SJCRH30 (cell line): ENCODE measurements at places on chromosomes 13 and 19. TPM values are rescaled to one million over a fixed set of nuclear protein-coding genes. Genes with fewer than 3 reads are reported as not detected.

DNA sequence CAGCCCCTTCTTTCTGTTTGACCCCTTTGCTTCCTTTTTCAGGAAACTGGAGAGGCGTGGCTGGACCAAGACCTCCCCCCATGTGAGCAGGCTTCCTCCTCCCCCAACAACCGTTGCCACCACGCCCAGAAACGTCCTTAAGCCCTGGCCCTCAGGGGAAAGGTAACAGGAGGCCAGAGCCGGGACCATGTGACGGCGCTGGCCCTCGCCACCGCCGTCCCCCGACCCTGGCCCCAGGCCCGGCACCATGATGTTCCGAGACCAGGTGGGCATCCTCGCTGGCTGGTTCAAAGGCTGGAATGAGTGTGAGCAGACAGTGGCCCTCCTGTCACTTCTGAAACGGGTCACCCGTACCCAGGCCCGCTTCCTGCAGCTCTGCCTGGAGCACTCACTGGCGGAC, 14.4 kb downstream of the SAMD4B start:
- DNase-seq = no peak
- peaks cover 14% of the 10 kb centered on the region for H3K4me1 ChIP-seq
- H3K27me3 ChIP-seq = no peaks in the 10 kb centered on the region
- H3K4me3 ChIP-seq = no peak overlapping the region
- H3K36me3 ChIP-seq = peaks cover 87% of the 10 kb centered on the region
- no peak overlapping the region for H3K27ac ChIP-seq

- DNase-seq = no peak
- no peaks in the 10 kb centered on the region for H3K4me1 ChIP-seq
- H3K4me3 ChIP-seq = no peak overlapping the region
- H3K36me3 ChIP-seq = no peaks in the 10 kb centered on the region
- H3K27me3 ChIP-seq = no peaks in the 10 kb centered on the region
- no peak overlapping the region for H3K27ac ChIP-seq
These were observed 147.6 kb downstream of the ZIC5 start for GRCh38 chr13:99823961-99824360.

Gene ELAVL3
- total RNA-seq = not detected in 2 replicates

DNA sequence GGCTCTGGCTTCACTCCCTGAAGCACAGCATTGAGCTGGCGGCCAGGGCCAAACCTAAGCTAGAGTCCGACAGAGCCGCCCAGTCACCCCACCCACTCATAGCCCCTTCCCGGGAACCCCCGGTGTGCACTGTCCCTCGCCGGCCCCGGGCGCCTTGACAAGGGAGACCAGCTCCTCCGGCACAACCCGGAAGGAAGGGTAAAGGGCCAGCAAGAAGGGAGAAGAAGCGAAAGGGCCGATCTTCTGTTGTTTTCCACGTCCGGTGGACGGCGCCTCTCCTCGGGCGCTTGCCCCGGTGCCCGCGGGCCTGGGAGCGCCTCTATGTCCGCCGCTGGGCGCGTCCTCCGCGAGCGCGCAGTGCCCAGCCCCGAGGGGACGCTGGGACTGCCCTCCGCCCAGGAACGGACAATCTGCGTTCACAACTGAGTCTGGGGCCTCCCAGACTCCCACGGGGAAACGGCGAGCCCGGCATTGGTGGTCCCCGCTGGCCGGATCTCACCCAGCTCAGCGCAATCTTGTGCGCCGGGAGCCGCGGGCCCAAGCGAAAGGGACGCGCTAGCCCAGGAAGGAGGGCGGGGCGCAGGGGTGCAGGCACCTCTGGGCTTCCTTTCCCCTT, 172.5 kb upstream of the MIR17HG start:
- no peaks in the 10 kb centered on the region for H3K27me3 ChIP-seq
- H3K27ac ChIP-seq = no peak overlapping the region
- no peak overlapping the region for H3K4me3 ChIP-seq
- no peaks in the 10 kb centered on the region for H3K4me1 ChIP-seq
- DNase-seq = no peak

GRCh38 chr19:6743066-6743465, 3.6 kb downstream of the TRIP10 start:
- no peak for DNase-seq
- peaks cover 24% of the 10 kb centered on the region for H3K4me1 ChIP-seq
- no peak overlapping the region for H3K4me3 ChIP-seq
- H3K36me3 ChIP-seq = peaks cover 28% of the 10 kb centered on the region

DNA sequence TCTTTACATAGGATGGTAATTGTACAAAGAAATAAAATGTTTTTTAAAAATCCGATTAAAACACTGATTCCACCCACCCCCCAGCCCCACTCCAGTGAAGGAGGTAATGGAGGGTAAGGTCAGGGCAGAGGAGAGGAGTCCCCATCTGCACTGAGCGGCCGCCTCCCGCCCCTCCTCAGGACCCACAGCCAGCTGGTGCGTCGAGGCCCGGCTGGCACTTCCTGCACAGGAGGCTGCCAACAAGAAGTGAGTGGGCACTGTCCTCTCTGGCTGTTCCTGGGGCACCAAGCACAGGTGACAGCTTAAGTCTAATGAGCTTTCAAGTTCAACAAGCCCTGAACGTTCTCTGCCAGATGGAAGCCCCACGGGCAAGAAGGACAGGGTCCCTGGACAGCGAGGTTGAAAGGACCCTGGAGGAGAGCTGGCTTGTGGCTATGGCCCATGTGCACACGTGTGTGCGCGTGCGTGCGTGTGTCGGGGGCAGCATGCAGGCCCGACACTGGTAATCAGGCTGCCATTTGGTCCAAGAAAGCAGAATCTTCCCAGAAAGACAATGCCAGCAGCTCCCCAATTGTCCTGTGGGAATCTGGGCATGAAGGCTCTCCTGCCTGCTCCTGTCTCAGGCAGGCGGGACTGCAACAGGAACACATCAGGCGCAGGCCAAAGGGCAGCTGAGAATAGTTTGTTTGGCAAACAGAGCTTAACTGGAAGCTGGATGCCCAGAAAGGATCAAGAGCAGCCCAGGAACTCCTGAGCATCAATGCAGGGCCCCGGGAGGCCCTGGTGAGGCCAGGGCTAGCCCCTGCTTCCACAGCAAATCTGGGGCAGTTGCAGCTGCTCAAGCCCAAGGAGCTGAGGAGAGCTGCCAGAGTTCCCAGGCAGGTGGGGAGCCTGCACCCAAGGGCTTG, 15.1 kb upstream of the EPHX3 start:
- DNase-seq = no peak
- H3K4me1 ChIP-seq = peaks cover 35% of the 10 kb centered on the region
- no peak overlapping the region for H3K27ac ChIP-seq
- no peak overlapping the region for H3K4me3 ChIP-seq
